ENCODE measurements at places on chromosomes 16 and 17.

DNA sequence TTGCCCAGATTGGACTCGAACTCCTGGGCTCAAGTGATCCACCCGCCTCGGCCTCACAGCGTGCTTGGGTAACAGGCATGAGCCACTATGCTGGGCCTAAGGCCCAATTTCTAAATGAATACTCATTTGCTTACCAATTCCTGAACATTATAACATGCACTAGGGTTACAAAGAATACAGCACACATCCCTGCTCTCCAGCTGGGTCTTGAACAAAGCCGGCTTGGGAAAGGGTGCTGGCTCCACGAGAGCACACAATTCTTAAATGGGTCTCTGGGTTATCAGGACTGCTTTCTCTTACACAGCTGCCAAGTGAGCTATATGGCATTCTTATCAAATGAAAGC lies 58.3 kb downstream of the HIC1 start:
- DNase-seq, result no peak

DNA sequence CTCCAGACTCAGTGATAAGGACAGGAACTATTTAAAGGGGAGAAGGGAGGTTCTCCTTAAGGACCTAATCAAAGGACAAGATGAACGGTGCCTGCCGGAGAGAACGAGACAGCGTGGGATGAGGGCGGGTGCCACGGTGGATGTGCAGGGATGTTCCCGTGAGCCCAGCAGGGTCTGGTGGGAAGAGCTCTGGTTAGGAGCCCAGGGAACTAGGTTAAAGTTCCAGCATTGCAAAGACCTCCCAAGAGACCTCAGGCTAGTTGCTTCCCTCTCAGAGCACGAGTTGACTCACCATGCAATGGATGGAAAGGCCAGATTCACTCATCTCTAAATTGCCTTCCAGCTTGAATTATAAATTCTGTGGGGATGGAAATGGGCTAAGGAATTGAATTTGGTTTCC lies 14.7 kb downstream of the CCR7 start:
- no peak for DNase-seq

- no peak for DNase-seq
Measured at GRCh38 chr16:1708083-1708767, 2.2 kb downstream of the MAPK8IP3 start.

GRCh38 chr16:73794994-73795393 lies 501.6 kb upstream of the PSMD7 start:
- no peak for DNase-seq

DNA sequence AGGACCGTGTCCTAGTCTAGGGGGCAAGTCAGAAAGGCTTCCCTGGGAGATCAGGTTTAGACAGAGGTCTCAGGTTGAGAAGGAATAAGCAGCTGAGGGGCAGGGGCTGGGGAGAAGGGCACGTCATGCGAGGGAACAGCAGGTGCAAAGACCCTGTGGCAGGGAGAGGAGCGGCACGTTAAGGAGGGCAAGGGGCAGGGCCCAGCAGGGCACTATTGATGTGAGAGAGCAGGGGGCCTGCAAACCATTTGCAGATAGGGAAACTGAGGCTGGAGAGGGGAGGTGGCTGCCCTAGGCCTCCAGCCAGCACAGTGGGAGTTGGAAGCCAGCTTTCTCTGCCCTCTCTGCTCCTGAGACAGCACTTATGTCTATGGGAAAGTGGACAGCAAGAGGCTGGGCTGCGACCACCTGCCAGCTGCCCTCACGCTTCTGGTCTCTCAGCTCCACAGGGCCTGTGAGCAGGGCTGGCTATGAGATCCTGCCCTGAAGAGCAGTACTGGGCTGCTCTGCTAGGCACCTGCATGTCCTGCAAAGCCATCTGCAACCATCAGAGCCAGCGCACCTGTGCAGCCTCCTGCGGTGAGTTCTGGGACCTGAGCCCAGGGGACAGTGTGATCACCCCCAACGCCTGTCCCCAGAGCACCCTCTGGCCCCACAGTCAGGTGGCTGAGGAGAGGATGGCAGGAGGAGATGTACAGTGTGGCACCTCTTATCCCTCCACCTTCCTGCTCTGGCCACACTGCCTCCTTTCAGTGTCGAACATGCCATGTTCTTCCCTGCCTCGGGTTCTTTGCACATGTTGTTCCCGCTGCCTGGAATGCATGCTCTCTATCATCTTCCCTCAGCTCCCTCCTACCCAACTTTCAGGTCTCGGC lies 61.5 kb downstream of the USP22 start:
- no peak for DNase-seq

- no peak for DNase-seq
Measured at GRCh38 chr17:13426991-13427390, 174.7 kb downstream of the HS3ST3A1 start.

GRCh38 chr17:60135951-60136666 lies 13.7 kb upstream of the CA4 start:
- DNase-seq, result no peak

GRCh38 chr17:11490171-11490755 lies 108.0 kb upstream of the DNAH9 start:
- no peak for DNase-seq

GRCh38 chr17:46038414-46038813 lies 39.4 kb downstream of the STH start:
- no peak for DNase-seq

DNA sequence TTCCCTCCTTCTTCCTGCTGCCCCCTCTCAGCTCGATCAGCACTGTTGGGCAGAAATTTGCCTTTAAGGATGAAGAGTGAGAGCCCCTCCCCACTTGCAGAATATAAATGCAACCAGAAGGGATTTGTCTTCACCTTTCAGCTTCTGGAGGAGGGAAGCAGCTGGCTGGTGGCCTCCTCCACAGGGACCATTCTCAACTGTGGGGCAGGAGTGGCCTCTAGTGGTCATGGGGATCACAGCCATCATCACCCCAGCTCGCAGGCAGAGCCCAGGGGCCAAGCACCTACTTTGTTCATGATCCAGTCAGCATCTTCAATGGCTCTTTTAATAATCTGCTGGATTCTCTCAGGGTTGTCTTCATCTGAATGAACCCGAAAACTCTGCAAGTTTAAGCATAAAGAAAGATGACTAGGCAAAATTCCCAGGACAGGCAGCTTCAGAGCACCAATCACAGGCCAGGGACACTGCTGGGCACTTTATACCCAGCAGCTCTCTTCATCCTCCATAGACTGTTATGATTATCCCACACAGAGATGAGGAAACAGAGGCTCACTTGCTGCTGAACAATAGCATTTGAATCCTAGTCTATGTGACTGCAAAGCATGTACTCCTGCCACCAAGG lies 13.1 kb downstream of the LYRM9 start:
- peak; percentile 68 for DNase-seq

DNA sequence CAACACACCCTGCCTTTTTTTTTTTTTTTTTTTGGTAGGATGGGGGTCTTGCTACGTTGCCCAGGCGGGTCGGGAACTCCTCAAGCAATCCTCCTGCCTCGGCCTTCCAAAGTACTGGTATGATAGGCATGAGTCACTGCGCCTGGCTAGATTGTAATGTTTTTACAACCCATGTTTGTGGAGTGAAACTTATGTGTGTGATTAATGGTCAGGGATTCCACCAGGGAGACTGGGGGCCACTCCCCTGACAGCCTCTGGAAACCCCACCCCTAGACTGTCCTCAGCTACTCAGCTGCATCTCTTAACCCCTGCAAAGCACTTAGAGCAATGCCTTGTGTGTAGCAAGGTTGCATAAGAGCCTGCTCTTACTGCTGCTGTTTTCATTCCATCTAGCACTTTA lies 220.5 kb downstream of the PARN start:
- DNase-seq, result no peak

- no peak for DNase-seq
Measured at GRCh38 chr17:6195123-6195522, 124.9 kb downstream of the WSCD1 start.

DNA sequence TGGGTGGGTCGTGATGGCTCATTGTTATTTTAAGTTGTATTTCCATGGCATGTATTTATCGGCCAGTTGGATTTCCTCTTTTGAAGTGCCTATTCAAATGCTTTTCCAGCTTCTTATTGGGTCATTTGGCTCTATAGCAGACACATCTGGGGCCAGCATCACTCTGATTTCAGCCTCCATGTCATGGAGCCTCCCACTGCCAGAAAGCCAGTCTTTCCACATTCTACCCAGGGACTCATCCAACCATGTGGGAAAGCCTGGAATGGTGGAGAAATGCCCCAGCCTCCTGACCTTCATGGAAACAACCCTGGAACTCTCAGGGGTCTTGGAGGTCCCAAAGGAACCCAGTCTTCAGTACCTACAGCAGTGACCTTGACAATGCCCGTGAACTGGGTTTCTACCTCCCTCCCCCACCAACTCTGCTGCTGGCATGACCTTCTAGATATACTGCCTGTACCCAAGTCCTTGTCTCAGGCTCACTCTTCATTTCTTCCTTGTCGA lies 33.8 kb upstream of the ADGRG1 start:
- no peak for DNase-seq

DNA sequence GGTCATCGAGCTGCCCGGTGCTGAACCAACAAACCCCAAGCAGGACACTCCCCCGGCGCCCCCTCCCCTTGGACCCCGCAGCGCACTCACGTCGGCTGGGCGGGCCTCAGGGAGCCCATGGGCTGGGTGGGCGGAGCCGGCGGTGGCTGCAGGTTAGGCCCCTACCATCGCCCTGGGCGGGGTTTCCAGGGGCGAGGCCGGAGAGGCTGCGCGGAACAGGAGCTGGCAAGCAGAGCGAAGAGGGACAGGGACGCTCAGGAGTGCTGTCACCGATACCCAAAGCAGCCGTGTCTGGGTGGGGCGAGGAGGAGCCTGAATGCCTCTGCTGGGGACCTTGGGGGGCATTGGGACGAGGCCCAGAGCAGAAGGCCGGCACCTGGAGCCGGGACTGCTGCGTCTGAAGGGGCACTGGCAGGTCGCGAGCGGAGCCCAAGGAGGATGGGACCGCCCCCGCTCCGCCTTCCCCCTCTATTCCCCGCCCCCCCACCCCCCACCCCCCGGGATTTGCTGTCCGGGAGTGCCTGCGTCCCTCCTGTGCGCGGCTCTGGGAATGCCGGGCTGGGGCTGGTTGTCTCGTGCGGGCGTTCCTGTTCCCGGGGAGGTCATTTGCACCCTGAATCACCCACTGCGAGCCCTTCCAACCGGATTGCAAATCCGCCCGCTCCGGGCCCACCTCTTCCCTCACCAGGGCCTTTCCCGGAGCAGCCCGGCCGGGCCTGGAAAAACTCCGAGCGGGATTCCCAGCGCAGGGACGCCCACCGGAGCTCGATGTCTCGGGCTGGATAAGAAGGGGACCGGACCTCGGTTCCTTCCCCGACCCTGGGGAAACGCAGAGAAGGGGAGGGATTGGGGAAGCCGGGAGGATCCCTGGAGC lies 902 bp downstream of the ARHGAP27 start:
- peak; percentile 79 for DNase-seq

- no peak for DNase-seq
Measured at GRCh38 chr16:46768809-46769208, 20.7 kb upstream of the MYLK3 start.

All from activated naive CD4-positive, alpha-beta T cell treated with Interleukin-2 at 50 U/mL for 16 hours (primary cell).